Right ventricle myocardium inferior (tissue), 1 donor: ENCODE measurements at places on chromosomes 6 and 20. TPM values are rescaled to one million over a fixed set of nuclear protein-coding genes. Genes with fewer than 3 reads are reported as not detected.
A peak's percentile ranks its signal among the peaks of the same experiment; 100 is the strongest.

MAFB gene
- total RNA-seq: 17.7 TPM

ARHGAP40 gene
- total RNA-seq: not detected

MBOAT1 gene
- 5.3 TPM for total RNA-seq

FAM210B gene
- 60.3 TPM for total RNA-seq

PRDM13 gene
- total RNA-seq: not detected

PRL gene
- not detected for total RNA-seq

DZANK1 gene
- total RNA-seq: 1.1 TPM

- DNase-seq: no peak
These were observed 20.0 kb downstream of the MAPK13 start for GRCh38 chr6:36150283-36150682.

- DNase-seq: no peak
These were observed 24.7 kb downstream of the TTLL9 start for GRCh38 chr20:31894980-31895675.

DNA sequence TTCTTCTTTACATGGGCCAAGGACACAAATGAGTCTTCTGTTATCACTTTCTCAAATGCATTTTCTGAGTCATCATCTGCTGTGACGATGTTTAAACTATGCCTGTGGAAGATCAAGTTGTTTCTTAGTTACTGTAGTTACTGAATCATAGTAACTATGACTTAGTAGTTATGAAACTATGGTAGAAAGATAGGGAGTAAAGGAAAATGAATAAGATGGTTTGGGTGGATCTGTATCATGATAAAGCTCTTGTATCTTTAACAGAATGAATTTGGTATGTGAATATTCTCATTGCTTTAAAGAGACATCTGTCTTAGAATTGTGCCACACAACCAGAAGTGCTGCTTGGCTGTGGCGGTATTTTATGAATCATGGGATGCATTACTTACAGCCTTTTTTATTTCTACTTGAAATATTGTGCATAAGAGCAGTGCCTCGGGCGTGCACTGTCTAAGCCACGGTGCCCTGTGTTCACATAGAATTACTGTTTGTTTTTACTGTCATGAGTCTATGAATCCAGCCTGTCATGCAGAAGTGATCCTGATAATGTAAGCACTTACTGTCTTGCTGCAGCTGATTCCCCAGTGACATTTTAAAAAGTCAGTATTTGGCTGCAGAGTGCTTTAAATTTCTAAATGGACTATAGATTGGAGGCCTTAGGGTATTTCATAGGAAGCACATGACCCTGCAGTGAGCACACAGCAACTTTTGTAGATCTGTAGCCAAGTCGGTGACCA is 215.2 kb downstream of the TMEM242 start:
- DNase-seq: no peak

- DNase-seq: no peak
These were observed 385.2 kb downstream of the FRK start for GRCh38 chr6:115675443-115675842.

- no peak for DNase-seq
These were observed 71.8 kb upstream of the TMEM181 start for GRCh38 chr6:158488065-158488464.

DNA sequence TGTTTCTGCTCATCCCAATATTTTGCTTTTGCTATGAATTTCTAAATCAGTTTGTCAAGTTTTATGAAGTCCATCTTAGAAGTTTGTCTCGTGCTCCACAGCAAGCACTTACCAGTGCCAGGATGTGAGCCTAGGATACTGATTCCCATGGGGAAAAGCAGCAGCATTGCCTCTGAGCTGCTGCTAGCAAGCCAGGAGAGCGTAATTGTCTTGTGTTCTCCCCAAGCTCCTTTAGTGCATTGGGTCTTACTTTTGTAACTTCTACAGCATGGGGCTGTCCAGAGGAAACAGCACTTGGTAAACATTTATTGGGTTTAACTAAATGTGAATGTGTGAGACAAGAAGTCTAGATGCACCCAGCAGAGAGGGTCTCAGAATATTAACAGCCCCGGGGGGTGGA is 76.1 kb downstream of the RNF182 start:
- no peak for DNase-seq

DNA sequence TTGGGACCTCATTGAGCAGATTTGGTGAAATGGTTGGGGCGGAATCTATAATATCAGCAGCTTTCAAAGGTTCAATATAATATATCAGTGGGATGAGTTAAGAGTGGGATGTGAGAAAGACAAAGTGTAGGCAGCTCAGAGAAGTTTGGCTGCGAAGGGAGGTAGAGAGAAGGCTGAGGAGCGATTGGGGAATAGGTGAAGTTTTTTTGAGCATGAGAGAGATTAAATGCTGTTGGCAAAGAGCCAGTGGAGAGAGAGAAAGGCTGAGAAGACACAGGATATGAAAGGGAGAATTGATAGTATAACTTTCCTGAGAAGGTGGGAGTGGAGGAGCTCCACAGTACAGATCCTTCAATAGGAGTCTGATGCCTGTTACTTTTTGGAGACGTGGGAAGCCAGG is 12.1 kb upstream of the SERINC3 start:
- no peak for DNase-seq

- no peak for DNase-seq
These were observed 19.1 kb upstream of the FOXC1 start for GRCh38 chr6:1590580-1590979.

- no peak for DNase-seq
These were observed 474.6 kb downstream of the CBLN4 start for GRCh38 chr20:55530763-55531162.

DNA sequence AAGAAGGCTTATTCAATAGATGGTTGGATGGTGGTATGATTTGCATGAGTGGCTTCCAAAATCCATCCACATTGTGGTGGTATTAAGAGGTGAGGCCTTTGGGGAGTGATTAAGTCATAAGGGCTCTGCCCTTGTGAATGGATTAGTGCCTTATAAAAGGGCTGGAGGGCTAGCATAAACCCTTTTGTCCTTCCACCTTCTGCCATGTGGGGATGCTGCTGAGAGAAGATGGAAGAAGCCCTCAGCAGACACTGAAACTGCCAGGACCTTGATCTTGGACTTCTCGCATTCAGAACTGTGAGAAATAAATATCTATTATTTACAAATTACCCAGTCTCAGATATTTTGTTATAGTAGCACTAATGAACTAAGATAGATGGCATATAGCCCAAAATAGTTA is 27.8 kb upstream of the SRPK1 start:
- no peak for DNase-seq

DNA sequence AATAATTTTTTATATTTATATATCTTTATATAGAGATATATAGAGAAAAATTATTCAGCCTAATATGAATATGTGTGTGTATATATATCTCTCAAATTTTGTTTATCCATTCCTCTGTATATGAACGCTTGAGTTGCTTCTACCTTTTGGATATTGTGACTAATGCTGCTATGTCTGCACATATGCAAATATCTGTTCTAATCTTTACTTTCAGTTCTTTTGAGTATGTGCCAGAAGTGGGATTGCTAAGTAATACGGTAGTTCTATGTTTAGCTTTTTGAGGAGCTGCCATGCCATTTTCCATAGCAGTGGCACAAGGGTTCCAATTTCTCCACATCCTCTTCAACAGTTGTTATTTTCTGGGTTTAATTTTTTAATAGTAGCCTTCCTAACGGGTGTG is 72.8 kb upstream of the CEP85L start:
- no peak for DNase-seq

GRCh38 chr6:162922563-162923166 is 194.9 kb downstream of the PACRG start:
- no peak for DNase-seq

- no peak for DNase-seq
These were observed 376.9 kb downstream of the PHF3 start for GRCh38 chr6:64012351-64013001.

DNA sequence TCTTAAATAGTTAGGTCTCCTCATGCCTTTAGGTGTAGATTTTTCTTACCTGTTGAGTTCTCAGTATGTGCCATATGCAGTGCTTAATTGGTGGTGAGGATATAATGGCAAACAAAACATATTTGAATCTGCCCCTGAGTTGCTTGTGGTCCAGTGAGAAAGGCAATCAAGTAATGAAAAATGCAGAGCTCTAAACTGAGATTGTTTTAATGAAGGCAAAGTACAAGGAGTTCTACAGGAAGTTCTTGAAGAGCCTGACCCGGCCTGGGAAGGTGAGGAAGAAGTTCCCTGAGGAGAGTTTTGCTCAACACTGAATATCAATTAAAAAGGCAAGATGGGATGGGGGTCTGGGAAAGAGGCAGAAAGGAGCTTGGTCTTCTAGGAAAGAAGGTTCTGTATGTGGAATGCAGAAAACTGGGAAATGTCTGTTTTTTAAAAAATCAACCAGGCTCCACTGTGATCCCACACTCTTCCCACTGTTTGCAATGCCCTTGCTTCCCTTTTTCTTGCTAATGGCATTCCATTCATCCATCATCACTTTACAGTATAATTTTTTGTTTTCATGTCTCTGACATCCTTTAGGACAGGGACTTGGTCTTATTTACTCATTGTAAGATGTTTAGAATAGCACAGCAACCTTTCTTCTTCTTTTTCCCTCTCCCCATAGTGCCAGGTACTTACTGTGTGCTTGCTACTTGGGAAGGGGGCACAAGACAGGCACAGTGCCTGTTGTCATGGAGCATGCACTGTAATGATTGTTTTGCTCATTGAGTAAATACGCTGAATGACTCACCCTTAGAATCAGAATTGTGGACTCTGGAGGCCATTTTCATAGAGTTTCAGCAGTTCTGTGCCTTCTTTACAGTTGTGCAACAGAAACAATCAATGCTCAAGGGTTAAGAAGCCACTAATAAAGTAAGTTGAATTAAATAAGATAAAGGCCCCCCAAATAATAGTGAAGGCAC is 64.3 kb downstream of the ANKS1A start:
- no peak for DNase-seq

DNA sequence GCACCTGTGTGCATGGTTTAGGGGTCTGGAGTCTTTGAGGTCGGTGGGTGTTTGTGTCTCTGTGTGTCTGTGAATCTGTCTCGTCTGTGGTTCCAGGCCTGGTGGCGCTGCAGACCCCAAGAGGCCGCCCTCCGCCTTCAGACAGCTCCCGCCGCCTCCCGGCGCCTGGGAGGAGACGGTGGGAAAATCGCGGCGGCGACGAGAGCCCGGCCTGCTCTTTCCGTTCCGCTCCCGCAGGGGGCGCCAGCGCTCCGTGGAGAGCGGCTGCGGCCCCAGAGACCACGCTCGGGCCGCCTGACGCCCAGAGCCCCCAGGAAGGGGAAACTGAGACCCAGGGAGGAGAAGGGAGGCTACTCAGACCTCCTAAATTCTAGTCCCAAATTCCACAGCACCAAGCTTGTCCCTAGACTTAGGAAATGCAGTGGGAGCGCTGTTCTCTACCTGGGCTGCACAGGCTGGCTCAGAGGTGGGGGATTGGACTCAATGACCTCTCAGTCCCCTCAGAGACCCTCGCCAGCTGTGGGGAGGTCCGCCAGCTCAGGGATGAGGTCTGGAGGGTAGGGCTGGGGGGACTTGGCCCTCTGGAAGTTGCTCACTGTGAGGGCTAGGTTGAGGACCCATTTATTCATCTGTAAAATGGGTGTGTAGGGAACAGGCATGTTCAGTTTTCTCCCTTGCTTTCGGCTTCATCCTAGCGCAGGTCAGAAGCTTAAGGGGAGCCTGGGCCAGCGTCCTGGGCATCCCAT is 36.9 kb upstream of the BLCAP start:
- DNase-seq: peak; percentile 79

- no peak for DNase-seq
These were observed 91.0 kb downstream of the BCKDHB start for GRCh38 chr6:80197474-80197873.
